HepG2 (cell line): ENCODE measurements at places on chromosomes 12 and 14.

GRCh38 chr14:70139384-70139783 is 49.4 kb downstream of the SLC8A3 start:
- no peak for DNase-seq

DNA sequence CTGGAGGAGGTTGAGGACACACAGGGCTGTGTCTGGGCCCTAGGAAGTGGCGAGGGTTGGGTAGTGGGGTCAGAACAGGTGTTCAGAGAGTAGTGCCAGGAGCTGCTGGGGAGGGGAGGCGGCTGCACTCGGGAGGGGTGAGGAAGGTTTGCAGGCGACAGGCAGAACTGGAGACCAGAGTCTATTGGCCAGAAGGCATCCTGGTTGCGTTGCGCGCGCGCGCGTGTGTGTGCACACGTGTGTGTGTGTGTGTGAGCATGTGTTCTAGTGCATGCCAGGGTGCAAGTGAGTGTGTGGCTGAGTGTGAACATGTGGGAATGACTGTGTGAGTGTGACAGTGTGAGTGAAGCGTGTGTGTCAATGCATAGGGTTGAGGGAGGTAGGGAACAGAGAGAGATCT is 86.4 kb downstream of the CCDC92 start:
- no peak for DNase-seq

DNA sequence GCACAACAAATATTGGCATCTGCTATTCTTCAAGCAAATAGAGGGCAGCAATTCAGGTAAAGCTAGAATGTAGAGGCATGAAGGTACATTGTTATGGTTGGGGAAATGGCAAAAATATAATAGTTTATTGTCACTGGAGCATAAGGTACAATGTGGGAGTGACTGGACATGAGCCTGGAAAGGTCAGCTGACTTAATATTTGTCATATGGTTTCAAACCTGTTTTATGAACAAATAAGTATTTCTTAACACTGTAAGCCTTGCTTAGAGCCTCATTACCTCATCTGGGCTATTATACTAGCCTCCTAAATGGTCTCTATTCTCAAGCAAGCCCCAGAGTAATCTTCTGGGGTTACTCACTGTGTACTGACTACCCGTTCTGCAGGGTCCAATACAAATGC is 33.7 kb downstream of the FAM177A1 start:
- DNase-seq: no peak

DNA sequence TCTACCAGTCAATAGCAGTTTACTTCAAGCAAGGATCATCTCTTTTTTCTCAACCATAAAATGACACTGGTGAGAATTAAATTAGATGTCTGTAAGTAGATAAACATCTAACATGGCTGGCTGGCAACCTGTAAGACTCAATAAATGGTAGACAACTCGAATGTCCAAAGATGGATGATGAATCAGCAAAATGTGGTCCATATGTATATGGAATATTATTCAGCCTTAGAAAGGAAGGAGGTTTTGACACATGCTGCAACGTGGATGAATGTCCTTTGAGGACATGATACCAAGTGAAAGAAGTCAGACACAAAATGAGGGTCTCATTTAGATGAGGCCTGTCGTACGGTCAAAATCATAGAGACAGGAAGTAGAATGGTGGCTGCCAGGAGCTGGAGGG is 46.2 kb downstream of the SPRING1 start:
- no peak for DNase-seq

GRCh38 chr14:54338696-54339317 is 58.0 kb upstream of the CDKN3 start:
- no peak for DNase-seq
